ENCODE measurements at places on chromosomes 11 and 22.

DNA sequence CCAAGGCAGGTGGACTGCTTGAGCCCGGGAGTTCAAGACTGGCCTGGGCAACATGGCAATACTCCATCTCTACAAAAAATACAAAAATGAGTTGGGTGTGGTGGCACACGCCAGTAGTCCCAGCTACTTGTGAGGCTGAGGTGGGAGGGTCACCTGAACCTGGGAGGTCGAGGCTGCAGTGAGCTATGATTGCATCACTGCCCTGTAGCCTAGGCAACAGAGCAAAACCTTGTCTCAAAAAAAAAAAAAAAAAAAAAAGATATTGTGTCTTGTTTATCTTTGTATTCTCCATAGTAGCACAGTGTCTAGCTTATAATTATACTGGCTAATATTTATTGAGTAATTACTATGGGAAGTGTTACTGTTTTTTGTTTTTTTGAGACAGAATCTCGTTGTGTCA, 15.8 kb upstream of the GPHA2 start:
- DNase-seq = no peak

- no peak for DNase-seq
These were observed 2.4 kb downstream of the MICAL2 start for GRCh38 chr11:12112750-12113149.

DNA sequence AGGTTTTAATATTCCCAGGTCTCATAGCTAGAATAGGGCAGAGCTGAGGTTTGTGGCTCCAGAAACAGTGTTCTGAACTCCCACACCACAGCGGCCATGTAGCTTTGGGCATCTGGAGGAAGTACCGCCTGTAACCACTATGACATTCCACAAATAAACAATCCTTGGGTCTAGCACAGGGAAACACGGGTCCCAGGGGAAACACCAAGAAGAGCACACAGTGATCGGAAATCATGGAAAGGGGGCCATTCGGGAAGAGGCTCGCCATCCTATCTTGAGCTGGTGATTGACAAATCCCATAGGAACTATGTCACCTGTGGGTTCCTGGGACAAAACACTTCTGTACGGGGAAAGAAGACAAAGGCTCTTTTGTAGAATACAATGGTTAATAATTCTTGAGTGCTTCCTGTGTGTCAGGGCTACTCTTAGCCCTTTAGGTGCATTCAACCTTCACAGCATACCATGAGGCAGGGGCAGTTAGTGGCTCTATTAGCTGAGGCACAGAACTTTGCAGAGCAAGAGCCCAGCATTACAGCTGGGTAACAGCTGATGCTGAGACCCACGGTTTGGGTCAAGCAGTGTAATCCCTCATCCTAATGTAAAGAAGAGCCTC, 514.2 kb downstream of the NTM start:
- no peak for DNase-seq

GRCh38 chr11:17753153-17753552, 18.6 kb downstream of the KCNC1 start:
- no peak for DNase-seq

DNA sequence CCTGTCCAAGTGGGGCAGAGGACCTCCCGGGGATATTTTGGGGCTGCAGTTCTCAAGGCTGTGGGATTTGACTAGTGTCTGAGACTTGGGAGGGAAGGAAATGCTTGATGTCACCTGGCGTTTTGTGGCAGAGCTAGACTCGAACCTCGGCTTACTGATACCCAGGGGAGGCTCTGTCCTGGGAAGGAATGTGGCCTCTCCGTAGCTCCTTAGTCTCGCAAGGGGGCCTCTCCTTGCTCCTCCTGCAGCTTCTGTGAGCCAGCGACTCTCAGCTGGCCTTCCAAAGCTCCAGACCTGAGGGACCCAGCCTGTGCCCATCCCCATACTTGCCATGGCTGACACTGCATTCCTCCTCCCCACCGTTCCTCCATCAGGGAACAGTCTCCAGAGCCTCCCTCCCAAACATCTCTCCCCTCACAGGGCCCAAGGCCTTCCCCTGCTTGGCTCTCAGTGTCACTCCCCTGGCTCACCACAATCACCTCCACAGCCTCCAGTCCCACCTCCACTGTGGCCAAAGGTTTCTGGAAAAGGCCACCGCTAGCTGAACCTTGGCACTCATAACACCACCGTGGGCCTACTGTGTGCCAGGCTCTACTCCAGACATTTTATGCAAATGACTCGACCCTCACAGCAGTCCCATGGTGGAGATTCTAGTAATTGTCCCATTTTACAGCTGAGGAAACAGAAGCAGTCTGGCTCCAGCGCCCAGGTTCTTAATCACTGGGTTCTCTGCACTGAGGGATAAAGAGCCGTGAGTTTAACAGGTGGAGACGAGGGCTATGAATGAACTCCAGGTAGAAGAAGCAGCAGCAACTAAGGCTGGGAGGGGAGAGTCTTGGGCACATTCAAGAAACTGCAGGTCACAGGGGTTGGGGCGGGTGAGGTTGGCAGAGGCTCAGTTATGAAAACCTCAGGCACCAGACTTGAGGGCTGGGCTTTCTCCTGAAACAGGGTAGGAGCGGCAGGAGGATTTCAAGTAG, 12.1 kb downstream of the P2RY2 start:
- no peak for DNase-seq
